ENCODE measurements at places on chromosomes 6 and 20.

GRCh38 chr6:126204598-126204997 is 135.3 kb upstream of the CENPW start:
- DNase-seq = no peak

DNA sequence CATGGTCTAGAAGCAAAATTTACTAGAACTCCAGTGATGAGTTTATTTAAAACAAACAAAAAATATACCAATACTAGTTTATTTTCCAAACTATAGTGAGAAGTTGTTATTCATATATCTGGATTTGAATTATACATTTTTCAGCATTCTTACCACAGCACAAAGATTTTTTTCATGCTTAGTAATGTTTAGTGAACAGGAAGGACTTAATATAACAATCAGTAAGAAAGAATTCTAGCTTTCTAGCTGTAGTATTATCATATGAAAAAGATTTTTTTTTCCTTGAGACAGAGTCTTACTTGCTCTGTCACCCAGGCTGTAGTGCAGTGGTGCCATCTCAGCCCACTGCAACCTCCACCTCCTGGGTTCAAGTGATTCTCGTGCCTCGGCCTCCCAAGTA is 13.8 kb downstream of the MARCKS start:
- DNase-seq = no peak

DNA sequence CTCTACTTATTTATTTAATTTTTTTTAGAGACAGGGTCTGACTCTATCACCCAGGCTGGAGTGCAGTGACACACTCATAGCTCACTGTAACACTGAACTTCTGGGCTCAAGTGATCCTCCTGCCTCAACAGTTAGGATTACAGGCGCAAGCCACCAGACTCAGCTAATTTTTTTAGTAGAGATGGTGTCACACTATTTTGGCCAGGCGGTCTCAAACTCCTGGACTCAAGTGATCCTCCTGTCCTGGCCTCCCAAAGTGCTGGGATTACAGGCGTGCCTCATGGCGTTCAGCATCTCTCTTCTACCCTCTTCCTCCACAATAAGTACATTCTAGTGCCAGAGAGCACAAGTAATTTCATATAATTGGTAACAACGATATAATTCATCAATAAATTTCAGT is 5.5 kb downstream of the SSR1 start:
- no peak for DNase-seq

DNA sequence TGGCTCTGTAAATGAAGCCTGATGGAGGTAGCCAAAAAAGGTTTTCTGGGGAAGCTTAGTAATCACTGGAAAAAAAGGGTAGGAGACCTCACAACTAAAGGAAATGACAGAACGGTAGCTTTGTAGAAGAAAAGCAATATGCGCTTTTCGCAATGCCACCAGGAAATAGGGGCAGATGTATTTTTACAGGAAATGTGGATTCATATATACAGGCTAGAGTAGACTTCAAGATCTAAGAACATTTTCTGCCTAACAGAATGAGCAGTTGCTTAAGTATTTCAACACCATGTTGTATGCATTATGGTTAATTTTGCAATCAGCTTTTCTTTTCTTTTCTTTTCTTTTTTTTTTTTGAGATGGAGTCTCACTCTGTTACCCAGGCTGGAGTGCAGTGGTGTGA is 219.6 kb downstream of the CD83 start:
- no peak for DNase-seq

DNA sequence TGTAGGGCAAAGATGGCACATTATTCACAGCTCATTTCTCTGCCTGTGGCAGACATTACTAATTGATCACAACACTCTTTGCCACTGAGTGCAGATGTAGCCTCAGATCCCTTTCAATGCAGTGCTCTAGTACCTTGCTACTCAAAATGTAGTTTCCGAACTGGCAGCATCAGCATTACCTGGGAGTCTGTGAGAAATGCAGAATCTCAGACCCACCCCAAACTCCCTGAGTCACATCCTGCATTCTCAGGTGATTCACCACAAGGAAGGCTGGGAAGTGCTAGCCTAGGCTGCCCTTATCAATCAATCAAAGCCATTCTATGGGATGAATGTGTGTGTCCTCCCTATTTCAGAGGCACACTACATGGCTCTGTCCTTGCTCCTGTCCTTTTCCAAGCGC is 58.5 kb downstream of the PCNA start:
- no peak for DNase-seq

- DNase-seq = no peak
Observed at GRCh38 chr6:18268066-18268465, 3.7 kb upstream of the DEK start.

DNA sequence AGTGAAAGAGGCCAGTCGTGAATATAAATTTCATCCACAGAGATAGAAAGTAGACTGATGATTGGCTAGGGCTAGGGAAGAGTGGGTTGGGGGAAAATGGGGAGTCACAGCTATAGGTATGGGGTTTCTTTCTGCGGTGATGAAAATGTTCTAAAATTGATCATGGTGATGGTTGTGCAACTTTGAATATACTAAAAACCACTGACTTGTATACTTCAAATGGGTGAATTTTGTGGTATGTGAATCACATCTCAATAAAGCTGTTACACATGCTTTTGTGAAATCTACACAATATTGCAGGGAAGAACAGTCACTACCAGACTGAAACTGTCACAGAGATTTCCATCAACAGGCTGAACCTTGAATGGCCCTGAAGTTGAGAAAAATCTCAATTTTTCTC is 61.5 kb downstream of the LYRM4 start:
- no peak for DNase-seq

DNA sequence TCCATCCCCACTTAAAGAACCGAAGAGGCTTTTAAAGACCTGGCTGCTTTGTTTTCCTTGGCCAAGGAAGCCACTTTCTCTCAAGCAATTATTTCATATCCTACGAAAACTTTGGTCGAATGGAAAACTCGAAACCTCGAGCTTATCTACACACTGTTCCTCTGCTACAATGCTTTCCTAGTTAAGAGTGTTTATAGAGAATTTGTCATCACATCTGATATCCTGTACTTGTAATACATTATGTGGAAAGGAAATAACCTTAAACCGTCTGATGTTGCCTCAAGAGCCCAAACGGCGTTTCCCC is 28.1 kb downstream of the TFAP2B start:
- DNase-seq = no peak

DNA sequence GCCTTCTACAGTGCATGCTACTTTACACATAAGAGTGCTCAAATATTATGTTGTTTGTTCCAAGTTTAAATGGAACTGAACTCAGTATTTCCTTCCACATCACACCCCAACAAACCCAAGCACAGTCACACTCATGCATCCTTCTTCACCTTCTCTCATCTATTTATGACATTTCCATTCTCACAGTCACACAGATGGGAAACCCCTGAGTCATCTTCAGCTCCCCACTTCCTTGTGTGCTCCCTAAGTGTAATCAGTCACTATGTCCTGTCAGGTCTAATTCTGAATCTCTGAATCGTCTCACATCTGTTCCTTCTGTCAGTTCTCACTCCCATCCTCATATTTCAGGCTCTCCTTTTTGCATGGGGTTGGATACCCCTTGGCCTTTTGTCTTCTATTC is 96.0 kb downstream of the RIMS1 start:
- no peak for DNase-seq

GRCh38 chr6:134288538-134289203 is 29.2 kb downstream of the SGK1 start:
- no peak for DNase-seq

DNA sequence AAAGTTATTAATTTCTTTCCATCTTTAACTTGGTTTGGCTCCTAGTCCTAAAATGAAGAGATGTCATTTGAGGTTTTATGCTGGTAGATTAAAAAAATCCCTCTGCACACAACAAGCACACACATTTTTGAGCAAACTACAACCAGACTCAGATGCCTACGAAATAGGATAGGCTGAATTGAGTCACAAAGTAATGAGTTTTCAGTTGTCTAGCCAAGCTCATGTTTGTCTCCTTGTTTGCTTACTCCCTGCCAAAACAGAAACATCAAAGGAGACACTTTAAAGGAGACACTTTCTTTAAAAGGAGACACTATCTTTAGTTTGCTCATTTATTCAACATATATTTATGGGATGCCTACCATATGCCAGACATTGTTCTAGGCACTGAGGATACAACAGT is 56.2 kb downstream of the TPBG start:
- DNase-seq = no peak

GRCh38 chr20:43681468-43681942 is 14.6 kb downstream of the MYBL2 start:
- DNase-seq = no peak

- DNase-seq = no peak
Observed at GRCh38 chr6:137095651-137096238, 51.0 kb upstream of the IL20RA start.

GRCh38 chr6:106736502-106736901 is 107.1 kb downstream of the QRSL1 start:
- no peak for DNase-seq

DNA sequence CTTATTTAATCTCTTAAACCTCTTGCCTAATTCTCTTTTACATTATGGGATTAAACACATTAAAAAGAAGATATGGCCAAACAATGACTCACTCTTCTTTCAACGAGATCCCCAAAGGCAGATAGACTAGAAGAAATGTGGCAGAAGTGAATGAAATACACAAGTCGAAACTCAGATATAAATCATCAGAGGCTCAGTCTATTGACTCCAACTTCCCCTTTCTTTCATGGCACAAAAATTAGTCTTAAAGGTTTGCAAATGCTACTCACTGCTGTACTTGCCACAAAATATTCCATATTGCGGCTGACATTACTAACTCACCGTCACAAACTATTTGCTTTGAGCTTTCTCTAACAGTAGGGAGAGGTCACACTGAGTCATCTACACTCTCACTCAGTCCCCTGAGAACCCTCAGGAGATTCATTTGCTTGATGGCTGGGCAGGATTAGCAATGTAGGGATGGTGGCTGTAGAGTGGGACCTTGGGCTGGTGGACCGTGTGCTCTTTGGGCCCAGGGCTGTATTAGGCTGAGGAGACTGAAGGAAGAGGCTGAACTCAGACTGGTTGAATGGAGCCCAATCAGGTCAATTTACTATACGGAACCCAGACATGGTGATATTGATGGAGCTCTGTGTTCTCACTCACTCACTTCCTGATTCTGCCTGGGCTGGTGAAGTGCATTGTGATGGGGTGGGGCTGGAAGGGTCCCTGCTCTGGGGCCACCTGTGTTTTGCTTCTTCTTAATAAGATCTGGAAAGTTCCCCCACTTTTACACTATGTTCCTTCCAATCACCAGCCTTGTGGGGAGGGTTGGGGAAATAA is 42.8 kb upstream of the UBR2 start:
- DNase-seq = no peak

DNA sequence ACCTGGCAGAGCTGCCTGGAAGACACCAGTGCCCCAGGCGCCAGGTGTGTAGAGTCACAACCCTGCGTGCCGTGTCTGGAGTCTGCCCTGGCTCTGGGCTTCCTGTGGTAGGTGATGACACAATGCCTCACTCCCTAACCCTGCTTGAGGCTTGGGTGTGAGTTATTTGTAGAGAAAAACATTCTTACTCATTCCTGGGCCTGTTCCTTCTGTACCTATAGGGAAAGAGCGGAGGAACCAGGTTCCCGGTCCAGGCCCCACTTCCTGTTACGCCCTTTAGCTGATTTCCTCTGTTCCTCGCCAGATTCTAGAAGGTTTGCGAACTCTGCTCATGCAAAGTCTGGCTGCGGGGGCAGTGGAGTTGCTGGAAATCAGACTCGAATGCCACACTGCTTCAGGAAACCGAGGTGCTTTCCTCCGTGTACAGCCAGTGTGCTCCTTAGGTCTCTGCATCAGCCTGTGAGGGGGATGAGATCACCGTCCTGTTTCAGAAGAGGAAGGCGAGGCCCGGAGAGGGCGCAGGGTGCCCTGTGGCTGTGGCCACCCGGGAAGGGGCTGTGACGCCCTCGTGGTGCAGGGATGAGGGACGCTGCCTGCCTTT is 67.1 kb upstream of the DUSP22 start:
- DNase-seq = no peak

GRCh38 chr20:23123886-23124285 is 37.8 kb upstream of the CD93 start:
- DNase-seq = no peak

DNA sequence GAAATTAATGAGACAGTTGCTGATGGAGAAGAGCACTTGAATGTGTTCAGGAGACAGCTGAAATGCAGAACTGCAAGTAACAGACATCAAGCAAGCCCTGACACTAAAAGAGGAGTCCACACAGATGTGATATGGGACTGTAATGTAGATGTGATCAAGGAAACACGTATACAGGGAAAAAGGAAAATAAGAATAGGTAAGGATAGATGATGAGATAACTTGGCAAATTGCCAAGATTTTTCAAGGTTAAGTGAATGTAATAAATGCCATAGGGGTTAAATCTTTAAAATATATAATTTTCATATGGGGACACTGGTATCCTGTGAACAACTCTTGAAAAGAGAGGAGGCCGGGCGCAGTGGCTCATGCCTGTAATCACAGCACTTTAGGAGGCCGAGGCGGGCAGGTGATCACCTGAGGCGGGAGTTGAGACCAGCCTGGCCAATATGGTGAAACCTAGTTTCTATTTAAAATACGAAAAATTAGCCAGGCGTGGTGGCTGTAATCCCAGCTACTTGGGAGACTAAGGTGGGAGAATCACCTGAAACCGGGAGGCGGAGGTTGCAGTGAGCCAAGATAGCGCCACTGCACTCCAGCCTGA is 7.2 kb upstream of the SNX14 start:
- no peak for DNase-seq

DNA sequence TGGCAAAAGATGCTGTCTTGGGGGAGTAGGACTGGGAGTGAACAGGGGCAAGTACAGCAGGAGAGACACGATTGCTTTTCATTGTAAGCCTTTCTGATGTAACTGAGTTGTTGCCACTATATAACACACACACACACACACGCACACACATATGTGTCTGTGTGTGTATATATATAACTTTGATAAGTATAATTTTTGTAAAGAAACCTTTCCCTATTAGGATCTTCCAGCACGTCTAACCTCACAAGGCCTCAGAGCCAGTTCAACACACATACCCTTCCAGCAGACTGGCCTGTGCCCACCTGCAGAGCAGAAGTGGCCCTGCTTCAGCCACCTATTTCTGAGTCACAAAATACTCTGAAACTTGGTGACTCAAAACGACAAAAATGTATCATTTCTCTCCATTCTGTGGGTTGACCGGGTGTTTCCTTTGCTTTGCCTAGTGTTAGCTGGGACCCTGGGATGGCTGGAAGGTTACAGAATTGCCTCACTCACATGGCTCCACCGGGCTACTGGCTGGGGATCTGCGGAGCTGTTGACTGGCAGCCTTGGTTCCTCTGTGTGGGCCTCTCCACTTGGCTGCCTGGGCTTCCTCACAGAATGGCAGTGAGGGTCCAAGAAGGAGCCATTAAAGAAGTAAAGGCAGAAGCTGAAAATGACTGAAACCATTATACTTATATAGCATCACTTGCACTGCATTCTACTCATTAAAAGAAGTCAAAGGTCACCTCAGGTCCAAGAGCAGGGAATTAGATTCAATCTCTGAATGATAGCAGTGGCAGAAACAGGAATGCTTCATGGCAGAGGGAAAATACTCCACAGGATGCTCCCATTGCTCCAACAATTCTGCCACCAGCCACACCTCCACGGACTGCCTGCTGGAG is 126.4 kb downstream of the BANF2 start:
- no peak for DNase-seq

Data from esophagus squamous epithelium (tissue), 5 donors.